ENCODE measurements at places on chromosomes 12 and 14.

- DNase-seq, result no peak
These were observed 328.8 kb upstream of the NOVA1 start for GRCh38 chr14:26926585-26926984.

DNA sequence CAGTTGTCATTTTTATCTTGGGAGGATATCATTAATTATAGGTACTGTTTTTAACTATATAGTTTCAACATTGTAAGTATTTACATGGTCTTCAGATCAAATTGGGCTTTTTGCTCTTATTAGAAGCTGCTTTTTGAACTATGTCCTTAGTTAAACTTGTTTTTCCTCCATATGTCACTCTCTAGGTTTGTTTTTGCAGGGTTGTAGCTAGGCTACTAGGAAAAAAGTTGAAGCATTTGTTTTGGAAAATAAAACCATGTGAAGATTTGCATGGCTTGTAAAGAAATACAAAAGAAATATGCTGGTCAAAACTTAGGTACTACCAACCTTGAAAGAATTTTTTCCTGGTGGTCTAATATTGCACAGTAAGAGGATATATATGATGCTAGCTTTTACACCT is 3.4 kb downstream of the ARID2 start:
- DNase-seq, result no peak

DNA sequence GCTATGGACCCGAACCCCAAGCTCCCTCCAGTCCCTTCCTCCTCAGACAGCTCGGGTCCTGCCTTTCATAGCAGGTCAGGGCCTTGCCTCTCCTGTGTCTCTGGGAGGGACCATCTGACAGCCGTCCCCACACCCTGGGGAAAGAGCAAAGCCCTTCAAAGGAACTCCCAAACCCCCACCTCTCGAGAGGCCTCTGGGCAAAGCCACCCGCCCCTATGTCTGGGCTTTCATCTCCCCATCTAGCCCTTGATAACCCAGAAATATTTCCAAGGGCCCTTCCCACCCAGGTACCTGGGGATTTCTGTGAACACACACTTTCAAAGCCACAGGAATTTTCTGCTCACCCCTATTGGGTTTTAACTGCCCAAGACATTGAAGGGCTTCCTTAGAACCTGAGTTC is 32.1 kb downstream of the SNRNP35 start:
- DNase-seq, result no peak

GRCh38 chr12:44837114-44837755 is 38.9 kb downstream of the NELL2 start:
- no peak for DNase-seq

DNA sequence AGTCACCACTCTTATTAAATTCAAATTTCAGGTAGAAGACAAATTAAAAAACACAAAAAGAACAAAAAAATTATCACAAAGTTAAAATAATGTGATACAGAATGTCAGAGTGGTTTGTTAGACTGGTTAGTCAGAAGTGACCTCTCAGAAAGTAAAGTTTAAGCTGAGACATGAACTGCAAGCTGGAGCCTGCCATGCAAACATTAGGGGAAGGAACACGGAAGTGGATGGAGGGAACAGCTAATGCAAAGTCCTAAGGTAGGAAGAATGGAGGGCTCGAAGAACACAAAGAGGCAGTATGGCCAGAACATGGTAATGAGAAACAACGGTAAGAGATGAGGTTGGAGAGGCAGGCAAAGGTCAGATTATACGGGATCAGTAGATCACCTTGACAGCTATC is 41.7 kb downstream of the WDHD1 start:
- no peak for DNase-seq

DNA sequence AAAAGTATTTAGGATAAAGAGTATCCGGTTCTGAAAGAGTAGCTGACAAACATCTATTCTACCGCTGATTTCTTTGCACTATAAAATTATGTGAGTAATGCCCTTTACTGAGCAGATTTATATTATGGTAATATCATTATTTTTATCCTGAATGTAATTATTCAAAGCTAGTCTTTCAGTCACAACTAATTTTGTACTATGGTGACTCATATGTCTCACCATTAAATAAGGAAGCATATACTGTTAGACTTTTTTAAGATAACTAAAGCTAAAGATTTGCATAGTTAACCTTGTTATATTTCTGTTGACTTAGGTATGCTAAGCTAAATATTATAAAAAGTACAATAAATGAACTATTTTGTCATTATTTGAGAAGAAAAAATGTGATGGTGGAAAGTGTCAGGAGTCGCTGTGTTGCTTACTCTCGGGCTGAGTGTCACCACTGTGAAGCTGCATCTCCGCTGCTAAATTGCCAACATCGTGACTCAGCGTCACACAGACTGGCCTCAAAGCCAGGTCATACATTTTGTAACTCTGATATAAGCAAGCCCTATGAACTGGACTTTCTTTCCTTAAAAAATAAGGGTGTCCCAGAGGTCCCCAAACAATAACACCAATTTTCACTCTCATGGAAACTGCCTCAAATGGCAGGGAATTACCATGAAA is 69.1 kb upstream of the SSTR1 start:
- DNase-seq, result no peak

DNA sequence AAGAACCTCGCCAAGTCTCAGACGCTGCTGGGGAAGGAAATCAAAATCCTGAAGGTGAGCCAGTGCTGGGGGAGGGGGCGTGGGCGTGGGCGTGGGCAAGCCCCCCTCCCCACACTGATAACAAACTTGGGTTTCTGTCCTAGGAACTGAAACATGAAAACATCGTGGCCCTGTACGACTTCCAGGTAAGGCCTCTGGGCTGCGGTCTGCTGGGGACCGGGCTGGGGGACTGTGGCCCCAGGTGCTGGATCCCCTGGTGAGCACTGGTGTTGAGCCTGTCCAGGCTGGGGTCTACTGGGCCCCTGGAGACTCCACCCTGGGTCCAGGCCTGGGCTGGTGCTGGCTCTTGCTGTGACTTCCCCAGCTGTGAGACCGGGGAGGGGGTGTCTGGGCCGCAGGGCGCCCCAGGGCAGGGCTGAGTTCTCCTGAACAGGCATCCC is 1.2 kb downstream of the ULK1 start:
- DNase-seq, result no peak

DNA sequence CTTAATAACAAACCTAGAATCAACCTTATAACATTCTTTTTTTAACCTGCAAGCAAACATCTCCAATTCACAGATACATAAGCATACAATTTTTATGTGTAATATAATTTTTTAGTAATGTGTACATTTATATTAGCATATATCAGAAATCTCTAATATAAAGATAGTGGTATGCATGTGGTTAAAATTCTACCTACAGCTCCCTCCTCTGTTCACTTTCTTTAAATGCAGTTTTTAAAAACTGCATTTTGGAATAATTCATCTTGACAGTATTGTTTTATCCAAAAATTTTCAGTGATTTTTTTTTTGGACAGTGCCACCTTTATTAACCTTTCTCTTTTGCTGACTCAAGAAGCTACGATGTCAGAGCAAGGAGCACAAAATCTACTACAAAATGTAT is 13.2 kb upstream of the RXYLT1 start:
- DNase-seq, result no peak

DNA sequence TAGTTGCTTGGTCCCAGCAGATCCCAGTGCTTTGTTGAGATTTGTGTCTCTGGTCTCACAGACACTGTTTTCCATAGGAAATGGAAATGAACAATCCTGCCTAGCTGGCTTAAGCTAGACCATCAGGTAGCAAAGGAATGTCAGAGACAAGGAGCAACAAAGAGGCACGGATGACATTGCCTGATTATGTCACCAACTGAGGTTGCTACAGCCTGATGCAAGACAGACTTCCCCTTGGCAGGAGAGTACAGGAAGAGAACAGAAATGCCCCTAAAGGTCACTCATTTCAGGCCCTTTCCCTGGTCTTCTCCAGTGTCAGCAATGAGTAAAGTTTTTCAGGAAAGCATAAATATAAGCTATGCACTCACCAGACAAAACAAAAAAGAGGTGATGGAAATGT is 2.0 kb upstream of the PRB2 start:
- no peak for DNase-seq

DNA sequence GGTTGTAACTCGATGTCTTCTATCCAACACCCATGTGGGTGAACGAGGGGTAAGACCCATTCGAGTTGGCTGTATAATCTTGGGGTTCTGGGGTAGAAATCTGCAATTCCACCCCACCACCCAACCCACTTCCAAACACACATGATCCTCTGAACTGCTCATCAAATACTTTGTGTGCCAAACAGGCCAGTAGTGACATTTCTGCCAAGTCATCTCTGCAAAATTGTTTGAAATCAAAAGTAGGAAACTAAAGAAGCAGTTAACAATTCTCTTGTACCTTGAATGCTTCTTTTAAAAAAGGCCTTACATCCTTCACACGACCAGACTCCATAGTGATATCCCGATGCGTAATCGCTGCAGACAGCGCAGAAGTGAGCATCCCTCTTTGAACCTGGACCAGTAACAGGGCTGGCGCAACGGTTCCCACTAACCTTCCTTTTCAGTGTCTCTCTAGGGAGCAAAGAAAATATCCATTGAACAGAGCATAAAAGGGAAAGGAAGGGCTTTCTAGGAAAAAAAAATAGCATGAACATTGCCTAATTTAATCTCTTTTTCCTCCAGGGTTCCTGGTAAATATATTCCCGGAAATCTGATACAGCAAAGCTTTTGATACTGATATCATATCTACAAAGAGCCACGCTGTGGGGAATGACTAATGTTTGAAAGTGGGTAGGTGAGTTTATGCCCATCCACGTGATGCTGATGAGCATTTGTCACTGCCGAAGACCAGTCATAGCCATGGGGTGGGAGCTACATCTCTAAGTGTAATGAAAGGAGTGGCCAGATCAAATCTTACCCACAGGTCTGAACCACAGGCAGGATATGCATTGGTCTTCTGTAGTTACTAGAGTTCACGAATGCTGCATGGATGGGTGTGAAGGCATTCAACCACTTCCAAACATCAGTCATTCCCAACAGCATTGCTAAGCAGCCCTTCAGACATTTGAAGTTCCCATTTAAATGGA is 14.2 kb downstream of the ESR2 start:
- DNase-seq, result no peak

GRCh38 chr12:19778172-19778571 is 338.9 kb downstream of the AEBP2 start:
- DNase-seq, result no peak
